ENCODE measurements at places on chromosomes 13 and 19.

DNA sequence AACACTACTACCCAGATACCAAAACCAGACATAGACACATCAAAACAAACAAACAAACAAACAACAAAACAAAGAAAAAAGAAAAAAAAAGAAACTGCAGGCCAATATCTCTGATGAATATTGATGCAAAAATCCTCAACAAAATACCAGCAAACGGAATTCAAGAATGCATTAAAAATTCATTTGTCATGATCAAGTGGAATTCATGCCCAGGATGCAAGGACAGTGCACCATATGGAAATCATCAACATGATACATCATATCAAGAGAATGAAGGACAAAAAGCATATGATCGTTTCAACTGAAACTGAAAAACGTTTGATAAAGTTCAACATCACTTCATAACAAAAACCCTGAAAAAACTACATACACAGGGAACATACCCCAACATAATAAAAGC is 48.9 kb upstream of the CEACAM21 start:
- no peak for DNase-seq

- no peak for DNase-seq
These were observed 21.9 kb downstream of the TDRD3 start for GRCh38 chr13:60418954-60419353.

GRCh38 chr19:7494416-7495098 is 5.7 kb upstream of the PEX11G start:
- no peak for DNase-seq

DNA sequence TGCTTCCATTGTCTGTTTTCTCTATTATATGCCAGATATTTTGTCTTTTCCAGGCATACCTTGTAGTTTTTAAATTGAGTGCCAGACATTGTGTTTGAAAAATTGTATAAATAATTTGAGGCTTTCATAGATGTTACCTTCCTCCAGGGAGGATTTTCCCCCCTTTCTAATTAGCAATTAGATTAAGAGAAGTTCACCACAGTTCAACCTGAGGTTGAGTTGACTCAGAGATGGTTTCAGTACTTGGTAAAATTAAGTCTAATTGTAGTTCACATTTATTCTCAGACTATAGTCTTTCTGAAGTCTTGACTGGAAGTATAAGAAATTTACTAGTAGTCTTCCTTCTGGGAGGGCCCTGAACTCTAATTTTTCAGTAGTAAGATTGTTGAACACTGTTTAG is 104.1 kb upstream of the SCEL start:
- no peak for DNase-seq

GRCh38 chr13:25574437-25575411 is 202.9 kb downstream of the ATP8A2 start:
- DNase-seq = peak; percentile 32

- no peak for DNase-seq
These were observed 8.8 kb downstream of the ZNF211 start for GRCh38 chr19:57641715-57642234.

DNA sequence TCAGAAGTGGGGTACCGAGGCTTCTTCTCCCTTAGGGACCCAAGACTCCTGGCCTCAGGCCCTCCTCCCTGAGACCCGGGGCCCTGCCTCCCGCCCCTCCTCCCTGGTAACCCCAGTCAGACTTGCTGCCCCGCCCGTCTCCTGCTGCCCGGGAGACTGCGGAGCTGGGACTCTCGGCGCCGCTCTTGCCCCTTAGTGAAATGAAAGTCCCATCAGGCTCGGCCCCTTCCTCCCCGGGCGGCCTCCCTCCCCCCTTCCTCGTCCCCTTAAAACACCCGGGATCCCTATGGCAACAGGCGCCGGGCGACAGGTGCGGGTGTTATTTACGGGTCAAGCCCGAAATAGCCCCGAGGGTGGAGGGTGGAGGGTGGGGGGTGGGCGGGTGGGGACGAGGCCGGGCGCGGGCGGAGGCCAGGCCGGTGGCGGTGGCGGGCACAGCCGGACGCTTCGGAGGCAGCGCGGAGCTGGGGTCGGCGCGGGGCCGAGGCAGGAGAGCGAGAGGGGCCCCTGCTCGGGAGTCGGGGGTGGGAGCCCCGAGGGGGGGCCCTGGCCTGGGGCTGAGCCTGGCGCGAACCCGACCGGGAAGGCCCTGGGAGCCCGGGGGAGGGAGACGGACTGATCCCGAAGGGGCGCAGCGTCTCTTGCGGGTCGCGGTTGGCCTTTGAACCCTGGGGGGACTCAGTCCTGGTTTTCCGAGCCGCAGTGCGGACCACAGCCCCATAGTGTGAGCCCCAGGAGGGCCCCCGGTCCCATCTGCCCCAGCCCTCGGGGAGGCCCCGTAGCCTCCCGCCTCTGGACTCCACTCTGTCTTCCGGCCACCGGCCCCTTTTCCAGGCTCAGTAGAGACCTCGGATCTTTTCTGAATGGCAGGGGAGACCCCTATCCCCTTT is at the start of gene CACNG6:
CACNG6 (plus strand) TSS at position 414 of the 890 bp plus-strand sequence. CDS start 1,241 bp downstream, outside the sequence.
- DNase-seq = no peak

- no peak for DNase-seq
These were observed 1.5 kb upstream of the ECSIT start for GRCh38 chr19:11530432-11530831.

DNA sequence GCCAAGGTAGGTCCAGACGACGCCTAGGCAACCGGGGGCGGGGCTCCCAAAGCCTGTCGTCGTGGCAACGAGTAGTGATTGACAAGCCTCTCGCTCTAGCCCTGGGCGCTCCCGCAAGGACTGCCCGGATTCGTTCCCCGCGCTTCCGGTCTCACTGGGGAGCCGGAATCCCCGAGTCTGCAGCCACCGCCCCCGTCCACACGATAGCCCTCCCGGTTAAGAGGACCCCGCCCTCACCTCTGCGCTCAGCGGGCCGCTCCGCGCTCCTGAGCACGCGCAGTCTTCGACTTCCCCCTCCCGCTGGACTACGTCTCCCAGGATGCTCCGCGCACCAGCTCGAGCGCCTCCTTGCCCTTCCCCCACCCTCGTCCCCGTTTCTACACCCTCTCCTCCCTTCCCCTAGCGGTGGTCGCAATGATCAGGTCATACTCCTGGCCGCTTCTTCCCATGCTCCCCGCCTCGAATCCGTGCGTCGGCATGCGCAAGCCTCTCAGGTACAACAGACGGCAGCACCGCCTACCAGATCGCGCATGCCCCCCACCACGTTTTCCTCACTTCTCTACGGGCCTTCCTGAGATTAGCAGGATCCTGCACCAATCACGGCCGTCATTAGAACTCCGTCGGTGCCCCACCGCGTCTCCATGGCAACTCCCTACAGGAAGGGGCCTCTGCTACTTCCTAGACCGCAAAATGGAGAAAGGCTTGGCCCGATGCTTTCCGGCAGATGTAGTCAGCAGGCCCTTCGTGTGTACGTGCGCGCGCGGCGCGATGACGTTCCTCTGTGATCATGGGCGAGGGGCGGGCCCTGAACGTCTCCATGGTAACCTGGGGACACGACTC is at the start of gene MZF1:
MZF1 (minus strand) TSS at position 518 of the 840 bp plus-strand sequence. CDS start 1,946 bp downstream, outside the sequence.
- DNase-seq = peak; percentile 100

DNA sequence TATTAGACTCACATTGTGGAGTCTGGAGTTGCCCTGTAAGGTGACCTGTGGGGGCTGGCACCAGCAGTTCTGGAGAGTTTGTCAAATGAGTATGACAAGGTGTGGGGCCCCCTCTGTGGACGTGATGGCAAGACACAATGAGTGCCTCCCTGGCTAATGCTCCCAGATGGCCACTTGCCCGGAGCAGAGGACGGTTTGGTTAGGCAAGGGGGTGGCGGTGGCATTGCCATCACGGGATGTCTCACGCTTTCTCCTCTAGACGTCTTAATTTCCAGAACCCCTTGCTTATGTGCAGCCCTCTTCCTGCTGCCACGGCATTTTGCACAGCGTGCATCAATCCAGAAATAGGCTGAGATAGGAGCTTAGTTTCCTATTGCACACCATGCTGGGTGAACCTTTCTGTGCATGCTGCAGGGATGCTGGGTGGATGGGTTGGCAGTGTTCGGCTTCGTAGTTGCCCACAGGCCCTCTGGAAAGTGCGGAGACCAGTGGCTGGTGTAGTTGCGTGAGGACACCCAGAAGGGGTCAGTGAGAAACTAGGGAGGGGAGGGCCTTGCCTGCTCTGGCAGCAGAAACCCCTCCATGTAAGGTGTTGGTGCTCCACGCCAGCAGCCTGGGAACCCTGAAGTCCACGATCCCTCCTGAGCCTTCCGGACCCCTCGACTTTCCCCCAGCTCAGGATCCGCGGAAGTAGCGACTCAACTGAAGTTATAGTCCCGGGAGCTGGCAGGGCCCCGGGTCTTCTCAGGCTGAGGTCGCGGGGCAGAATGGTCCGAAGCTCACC is 18.1 kb upstream of the LRP3 start:
- DNase-seq = no peak

- no peak for DNase-seq
These were observed 557.0 kb downstream of the FGF9 start for GRCh38 chr13:22227895-22228294.

DNA sequence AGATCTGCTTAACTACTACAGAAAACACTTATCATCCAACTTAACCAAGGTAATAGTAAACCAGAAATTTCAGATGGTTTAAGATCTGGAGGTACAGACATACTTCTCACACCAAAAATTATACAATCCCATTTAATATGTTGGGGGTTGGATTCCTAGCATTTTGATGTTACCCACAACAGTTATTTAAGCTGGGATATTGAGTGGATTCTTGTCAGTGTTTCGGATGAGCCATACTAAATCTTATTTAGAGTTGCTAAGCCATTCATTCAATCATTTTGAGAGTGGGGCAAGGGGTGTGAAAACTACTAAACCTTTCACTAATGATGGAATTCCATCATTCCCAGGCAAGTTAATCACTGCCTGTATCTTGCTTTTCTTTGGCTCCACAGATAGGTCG is 40.6 kb downstream of the KATNAL1 start:
- DNase-seq = no peak

DNA sequence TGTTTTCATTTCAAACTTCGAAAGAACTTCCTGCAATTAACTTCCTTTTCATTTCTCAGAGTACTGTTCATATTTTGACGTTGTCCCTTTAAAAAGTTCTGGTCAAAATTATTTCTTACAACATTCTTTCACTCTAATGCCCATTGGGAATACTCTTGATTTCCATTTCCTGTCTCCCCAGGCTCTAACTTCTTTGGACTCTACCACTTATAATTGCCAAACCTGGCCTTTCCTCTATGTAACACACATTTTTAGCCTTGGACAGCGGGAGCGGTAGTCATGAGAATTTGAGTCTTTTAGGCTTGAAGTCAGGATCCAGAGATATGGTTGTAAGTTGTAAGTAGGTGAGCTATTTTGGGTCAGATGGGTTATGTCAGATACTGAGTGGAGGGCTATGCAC is 163.5 kb upstream of the SPRY2 start:
- no peak for DNase-seq

GRCh38 chr19:43720936-43721335 is 5.1 kb downstream of the IRGC start:
- no peak for DNase-seq

GRCh38 chr19:17881701-17882100 is 10.0 kb downstream of the SLC5A5 start:
- no peak for DNase-seq

GRCh38 chr13:51923983-51924539 is 62.3 kb downstream of the CCDC70 start:
- no peak for DNase-seq

DNA sequence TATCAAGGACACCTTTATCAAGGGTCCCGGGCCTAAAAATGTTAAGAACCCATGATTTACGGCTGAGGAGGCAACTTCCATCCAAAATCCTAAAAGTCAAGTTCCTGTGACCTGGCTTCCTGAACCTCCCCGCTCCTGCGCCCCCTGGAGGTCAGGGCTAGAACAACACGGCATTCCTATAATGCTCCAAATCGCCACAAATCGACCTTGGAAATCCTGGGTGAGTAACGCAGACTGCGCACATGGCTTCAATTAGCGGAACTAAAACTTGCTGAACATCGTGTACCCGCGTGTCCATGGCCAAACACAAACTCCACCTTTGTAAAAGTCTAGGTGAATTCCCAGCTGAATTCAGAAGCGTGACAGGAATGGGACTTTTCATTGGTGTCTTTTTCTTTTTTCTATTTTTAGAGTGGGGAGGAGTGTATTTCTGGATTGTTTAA is 4.3 kb upstream of the C5AR1 start:
- DNase-seq = peak; percentile 51

Data from CD8-positive, alpha-beta memory T cell (primary cell).